ENCODE measurements at places on chromosomes 5 and 9.

DNA sequence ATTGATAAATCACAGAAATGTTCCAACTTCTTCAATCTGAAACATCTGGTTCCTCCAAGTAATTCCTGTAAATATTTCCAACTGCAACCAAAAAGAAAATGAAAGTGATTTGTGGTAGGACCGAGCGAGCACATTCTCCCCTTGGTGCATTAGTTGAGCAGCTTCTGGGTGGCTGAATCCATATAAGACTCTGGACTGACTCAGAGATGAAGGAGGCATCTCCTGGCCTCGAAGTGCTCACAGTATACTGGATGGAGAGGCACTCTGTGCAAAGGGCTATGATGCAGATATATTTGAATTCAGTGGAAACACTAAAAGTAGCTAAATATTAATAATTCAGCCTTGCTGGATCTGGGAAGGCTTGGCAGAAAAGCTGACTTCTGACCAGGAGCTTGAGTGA lies 265.0 kb downstream of the MARCHF11 start:
- no peak for DNase-seq

DNA sequence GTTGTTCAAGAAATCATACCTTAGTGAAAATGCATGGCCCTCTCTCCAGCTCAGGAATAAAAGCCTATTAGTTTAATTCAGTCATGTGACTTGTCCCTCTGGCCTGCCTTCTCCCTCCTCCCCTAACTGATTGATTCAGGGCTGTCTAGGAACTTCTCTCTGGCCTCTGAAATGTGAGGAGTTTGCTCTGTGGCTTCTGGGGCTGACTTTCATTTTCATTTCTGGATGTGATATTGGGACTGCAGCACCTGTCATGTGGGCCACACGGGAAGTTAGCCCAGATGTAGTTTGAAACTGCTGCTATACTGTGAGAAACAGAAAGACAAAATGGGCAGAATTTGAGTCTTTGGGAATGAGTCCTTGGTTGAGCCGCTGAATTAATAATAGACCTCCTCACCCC lies 44.8 kb downstream of the PARP8 start:
- DNase-seq: no peak

GRCh38 chr5:180982008-180982741 lies 6.5 kb upstream of the BTNL3 start:
- DNase-seq: no peak

- DNase-seq: no peak
Observed at GRCh38 chr5:140631831-140632365, 1.1 kb downstream of the CD14 start.

- DNase-seq: no peak
Observed at GRCh38 chr5:27814983-27815382, 776.6 kb upstream of the CDH9 start.

- no peak for DNase-seq
Observed at GRCh38 chr9:18890372-18890771, 142.6 kb downstream of the SAXO1 start.

DNA sequence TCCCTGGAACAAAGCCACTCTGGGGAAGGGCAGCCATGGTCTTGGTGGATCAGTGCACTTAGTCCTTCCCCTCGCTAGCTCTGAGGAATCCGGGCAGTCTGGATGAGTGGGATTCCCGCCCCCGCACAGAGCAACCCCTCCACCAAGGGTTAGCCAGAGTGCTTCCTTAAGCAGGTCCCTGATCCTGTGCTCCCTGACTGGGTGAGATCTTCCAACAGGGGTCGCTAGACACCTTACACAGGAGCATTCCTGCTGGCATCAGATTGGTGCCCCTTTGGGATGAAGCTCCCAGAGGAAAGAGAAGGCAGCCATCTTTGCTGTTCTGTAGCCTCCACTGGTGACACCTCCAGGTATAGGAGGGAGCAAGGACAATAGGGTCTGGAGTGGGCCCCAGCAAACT lies 228.8 kb downstream of the AP3B1 start:
- peak; percentile 3 for DNase-seq

DNA sequence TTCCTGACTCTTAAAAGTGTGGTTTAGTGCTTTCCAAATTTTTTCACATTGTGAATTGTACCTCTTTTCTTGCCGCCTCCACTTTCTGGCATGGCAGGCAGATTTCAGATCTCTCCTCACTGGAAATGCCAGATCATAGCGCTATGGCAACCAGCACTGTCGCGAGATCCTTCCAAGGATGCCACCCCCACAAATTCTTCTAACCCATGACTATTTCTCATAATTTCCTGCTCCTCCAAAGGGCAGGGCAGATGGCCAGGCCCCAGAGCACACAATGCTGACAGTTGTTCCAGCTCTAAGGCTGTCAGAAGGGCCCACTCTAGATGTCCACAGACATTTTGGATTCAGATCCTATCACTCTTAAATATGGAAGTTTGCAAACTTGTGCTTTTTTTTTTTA lies 446.2 kb upstream of the RIOK2 start:
- no peak for DNase-seq

DNA sequence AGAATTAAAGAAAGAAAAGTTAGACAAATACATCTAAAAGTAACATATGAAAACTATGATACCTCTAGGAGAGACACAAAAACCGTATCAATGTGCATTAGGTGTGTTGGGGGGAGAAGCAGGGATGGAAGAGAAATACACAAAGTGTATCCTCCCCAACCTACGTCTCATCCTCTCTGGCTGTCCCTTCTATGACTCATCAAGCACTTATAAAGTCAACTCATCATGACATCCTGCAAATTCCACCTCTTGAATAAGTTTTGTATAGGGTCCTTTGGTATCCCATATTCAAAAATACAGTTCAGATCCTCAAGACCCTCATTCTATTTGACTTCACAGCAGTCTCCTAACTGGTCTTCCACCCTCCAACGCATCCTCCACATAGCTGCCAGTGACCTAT lies 917.6 kb upstream of the DMAC1 start:
- DNase-seq: peak; percentile 26

GRCh38 chr9:107481035-107481434 lies 8.5 kb downstream of the KLF4 start:
- no peak for DNase-seq

DNA sequence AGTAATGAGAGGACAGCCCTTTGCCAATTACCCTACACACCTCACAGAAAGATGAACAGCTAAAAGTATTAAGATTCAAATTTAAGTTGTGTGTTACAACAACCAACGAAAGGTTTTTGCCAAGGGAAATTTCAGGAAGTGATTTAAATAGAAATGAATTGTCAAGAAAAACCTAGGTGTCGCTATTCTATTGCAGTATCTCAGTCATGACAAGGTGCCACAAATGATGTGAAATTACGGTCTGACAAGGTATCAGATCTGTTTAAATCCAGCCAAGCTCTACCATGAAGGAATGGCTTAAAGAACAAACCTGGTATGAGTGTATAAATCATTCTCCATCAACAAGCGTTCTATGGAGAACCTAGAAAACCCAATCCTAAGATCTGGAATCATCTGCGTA lies 189.7 kb downstream of the ATPSCKMT start:
- DNase-seq: no peak

- DNase-seq: peak; percentile 62
Observed at GRCh38 chr9:99076483-99077171, 28.3 kb upstream of the TGFBR1 start.

GRCh38 chr9:85676790-85677189 lies 65.0 kb downstream of the AGTPBP1 start:
- DNase-seq: peak; percentile 31

GRCh38 chr9:107872457-107873192 lies 383.1 kb upstream of the KLF4 start:
- no peak for DNase-seq

GRCh38 chr5:41510176-41510831 lies at the start of gene PLCXD3:
Gene PLCXD3, minus strand, starts transcription at chr5:41510601. Its CDS starts 75 bp downstream, at chr5:41510526.
- no peak for DNase-seq

GRCh38 chr9:111657051-111657450 lies 4.4 kb upstream of the GNG10 start:
- DNase-seq: no peak

DNA sequence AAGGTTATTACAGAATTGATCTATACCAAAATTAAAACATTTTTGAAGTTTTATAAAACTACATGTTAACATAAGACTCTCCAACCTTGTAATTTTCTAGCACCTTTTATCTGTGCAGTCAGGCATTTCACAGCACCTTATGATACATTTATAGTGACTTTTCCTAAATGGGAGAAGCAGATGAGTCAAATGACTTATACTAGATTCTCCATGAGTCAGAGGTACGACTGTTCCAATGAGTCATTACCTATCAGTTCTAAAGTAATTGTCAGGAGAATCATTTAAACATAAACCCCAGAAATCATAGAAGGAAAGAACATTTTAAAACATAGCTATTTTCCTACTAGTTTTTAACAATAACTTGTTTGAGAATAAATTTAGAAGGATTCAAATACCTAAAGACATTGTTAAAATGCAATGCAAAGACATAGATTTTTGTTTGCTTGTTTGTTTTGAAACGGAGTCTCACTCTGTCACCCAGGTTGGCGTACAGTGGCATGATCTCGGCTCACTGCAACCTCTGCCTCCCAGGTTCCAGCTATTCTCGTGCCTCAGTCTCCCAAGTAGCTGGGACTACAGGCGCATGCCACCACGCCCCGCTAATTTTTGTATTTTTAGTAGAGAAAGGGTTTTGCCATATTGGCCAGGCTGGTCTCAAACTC lies 34.7 kb upstream of the DMXL1 start:
- no peak for DNase-seq

- DNase-seq: peak; percentile 2
Observed at GRCh38 chr5:7592910-7593309, 197.0 kb downstream of the ADCY2 start.

GRCh38 chr5:78506261-78507024 lies 142.1 kb downstream of the LHFPL2 start:
- no peak for DNase-seq

GRCh38 chr5:118653183-118653582 lies 335.2 kb downstream of the DTWD2 start:
- no peak for DNase-seq

GRCh38 chr5:115583474-115583873 lies 18.8 kb downstream of the TICAM2 start:
- DNase-seq: no peak

DNA sequence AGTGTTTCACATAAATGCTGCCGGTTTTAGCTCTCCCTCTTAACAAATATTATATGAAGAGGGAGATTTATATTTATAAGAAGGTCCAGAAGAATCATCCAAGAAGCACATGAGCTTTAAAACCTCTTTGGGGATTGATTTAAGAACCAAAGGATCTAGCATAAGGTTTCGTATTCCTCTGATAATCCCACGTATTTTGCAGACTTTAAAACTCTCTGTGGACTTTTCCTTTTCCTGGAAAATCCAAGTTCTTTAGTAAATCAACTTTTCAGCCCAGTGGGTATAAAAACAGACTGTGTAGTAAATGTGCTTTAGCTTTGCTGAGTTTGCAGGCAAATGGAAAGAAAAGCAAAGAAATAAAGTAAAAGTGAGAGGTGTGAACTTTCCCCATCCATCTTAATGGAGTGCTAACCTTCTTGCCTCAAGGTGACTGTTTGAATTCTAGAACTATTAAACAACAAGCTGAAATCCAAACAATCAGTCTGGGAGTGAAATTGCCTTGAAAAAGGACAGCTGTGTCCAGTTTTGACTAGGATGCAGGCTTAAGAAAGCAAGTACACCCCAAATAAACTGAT lies 363.4 kb upstream of the SLC24A2 start:
- no peak for DNase-seq

DNA sequence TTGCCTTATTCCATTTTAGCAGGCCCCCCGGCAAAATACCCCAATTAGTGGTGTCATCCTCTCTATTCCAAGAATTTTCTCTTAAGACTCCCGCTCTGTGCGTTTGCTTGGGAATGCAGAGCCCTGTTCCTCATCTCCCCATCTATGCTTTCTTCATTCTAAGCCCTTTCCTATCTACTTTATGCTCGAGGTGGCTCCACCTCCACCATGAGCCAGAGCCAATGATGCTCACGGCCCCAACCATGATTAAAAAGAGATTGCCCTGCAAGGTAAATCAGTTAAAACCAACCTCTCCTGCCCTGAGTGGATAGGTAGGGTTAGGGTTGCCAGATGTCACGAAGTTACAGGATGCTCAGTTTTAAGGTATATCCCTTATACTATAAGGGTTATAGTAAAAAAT lies 677 bp upstream of the TXNDC15 start:
- no peak for DNase-seq

GRCh38 chr5:61619777-61620518 lies 287.9 kb downstream of the ZSWIM6 start:
- no peak for DNase-seq

DNA sequence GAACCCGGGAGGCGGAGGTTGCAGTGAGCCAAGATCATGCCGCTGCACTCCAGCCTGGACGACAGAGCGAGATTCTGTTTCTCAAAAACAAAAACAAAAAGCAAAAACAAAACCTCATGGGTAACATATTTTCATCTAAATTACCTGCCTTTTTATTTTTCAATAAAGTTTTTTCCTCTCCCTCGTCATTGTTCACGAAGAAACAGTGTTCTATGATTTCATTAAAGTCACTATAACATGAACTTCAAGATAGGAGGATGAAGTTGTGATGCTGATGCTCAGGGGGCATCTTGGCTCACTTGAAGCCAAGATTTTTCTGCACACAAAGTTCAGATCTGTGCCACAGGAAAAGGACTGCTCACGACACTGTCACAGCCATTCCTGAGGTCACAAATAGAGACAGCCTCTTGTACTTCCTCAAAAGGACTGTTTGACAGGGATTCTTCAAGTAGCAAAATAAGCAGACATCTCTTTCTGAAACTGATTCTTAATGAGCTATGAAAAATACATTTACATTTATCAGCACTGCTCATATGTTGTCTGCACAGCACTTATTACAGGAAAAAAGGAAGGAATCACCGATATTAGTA lies 16.1 kb downstream of the NIPSNAP3B start:
- no peak for DNase-seq

GRCh38 chr5:1312993-1313833 lies 18.3 kb upstream of the TERT start:
- no peak for DNase-seq

DNA sequence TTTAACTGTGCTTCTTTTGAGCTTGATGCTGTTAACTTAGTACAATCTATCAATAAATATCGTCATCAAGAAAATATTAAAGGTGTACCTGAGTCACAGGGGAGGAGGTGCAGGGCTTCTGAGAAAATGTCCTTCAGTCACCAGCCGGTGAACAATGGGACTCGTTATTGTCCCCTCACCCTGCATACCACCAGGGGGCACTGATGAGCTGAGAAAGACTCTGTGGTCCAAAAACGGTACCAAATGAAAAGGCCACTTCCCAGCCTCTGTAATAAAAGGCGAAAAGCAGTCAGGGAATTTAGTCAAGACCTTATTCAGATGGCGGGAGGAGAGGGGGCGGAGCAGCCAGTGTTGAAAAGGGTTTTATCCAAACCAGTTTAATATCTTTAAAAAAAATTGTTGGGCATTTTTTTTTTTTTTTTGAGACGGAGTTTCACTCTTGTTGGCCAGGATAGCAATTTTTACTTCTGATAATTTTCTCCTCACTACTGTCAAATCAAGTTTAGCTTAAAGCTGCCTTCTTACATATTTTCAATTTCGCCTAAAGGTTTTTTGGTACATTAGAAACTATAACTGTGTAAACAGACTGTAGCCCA lies 271.9 kb upstream of the ADAMTS16 start:
- DNase-seq: peak; percentile 60

DNA sequence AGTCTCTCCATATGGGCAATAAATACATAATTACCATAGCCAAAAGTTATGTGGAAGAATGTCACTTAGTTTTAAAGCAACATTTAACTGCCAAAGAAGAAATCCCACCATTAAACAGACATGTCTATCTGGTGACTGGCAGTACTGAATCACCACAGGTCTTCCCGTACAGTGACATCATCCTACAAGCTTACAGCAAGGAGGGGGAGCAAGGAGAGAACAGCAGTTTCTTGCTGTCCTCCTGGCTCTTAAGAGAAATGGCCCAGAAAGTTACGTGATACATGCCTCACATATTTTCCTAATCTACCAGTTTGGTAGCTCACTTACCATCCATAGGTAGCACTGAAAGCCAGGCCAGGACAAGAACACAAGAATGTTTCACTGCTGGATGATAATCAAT lies 671.0 kb downstream of the DMRTA1 start:
- DNase-seq: no peak
